GDM1 (cell line): ENCODE measurements at places on chromosomes 5 and 9.

- DNase-seq = no peak
Measured at GRCh38 chr9:113649054-113649453, 185.5 kb downstream of the RGS3 start.

DNA sequence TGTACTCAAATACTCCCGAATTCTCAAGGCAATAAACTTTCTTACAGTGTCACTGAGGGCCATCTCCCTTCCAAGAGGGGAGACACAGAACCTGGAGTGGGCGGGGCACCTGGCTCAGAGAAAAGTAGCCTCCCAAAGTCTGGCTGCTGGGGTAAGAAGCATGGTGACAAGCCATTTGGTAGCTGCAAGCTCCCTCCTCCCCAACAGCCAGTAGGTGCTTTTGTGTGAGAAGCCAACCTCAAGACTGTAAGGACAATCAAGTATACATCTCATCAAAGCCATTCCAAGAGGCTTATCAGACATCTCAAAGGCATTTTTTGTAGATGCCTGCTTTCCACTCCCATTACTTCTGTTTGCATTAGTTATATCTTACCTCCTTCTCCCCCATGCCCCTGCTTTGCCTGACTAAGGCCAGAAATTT is 1.4 kb downstream of the DAB2 start:
- DNase-seq = no peak

GRCh38 chr5:60993875-60994571 is 49.0 kb downstream of the NDUFAF2 start:
- DNase-seq = no peak

- no peak for DNase-seq
Measured at GRCh38 chr5:83400241-83400640, 71.3 kb upstream of the VCAN start.

DNA sequence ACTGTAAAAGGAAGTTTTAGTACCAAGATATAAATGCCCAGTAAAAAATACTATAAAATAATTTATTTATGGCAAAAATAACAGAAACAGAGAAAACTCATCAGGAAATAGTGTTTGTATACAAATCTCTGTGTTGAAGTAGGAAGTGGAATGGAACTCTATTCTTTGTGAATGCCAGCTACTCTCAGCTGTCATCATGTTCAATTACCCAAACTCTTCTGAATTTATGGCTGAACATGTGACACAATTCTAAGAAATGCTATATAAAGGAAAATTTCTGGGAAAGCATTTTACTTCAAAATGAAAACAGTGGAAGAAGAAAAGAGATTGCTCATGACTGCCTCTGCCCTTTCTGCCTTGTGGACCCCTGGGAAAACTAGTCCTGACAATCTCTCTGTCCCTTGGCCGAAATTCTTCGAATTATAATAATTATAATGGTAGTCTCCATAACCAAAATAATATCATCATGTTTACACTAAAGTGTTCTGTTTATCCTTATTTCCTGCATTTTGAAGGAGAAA is 522.3 kb upstream of the ST8SIA4 start:
- DNase-seq = no peak

- DNase-seq = no peak
Measured at GRCh38 chr9:91192381-91193086, 169.2 kb downstream of the AUH start.

DNA sequence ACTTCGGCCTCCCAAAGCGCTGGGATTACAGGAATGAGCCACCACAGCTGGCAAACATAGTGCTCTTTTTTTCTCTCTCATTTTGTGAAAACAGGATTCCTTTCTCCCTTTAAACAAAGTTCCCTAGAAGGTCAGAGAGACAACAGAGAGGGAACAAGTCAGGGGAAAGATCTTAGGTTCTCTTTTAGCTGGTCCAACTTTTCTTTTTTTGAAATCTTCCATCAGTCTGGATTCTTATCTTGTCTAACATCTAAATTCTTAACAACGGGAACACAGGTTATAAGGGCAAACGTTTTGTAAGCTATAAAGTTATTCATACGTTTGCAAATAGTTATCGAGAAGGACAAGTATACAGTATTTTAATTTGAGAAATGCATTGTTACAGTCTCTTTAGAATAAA is 224.1 kb upstream of the TBCA start:
- no peak for DNase-seq
